ENCODE measurements at places on chromosomes 2 and 18.
A peak's percentile ranks its signal among the peaks of the same experiment; 100 is the strongest.

- peak; percentile 27 for DNase-seq
These were observed 5.5 kb downstream of the CEBPZOS start for GRCh38 chr2:37201766-37202165.

DNA sequence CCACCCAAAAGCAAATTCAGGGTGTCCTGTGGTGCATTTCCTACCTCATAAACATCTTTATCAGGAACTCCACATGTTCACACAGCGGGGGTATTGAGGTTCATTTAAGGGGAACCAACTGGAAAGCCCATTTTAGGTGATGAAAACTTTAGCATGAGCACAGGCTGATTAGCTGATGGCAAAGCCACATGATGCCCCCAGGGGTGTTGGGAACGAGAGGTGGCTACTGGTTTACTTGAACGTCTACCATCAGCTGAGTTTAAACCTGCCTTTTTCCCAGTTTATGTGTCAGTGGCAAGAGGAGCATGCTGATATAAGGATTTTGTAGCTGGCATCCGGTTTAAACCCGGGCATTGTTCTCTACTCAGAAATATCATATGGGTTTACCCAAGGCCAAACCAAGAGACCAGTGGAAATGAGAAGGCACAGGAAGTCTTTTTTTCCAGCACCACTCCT lies 54.5 kb upstream of the UPP2 start:
- no peak for DNase-seq

DNA sequence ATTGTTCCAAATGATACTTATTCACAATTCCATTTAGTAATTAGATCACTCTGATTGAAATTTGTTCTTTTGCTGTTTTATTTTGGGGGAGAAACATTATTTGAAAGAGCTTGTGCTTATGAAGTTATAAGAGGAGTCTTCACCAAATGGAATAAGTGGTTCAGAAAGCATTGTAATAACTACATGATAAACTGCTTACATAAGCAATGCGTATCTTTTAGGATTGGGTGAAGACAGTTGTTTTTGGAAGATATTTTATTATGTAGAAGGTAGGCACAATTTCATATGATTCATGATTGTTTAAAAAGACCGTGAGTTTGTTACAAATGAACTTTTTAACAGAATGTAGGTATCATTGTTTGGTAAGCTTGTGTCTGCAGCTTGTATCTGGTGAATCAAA lies 14.5 kb downstream of the ZNF638 start:
- no peak for DNase-seq

- no peak for DNase-seq
These were observed 90.6 kb upstream of the PELI1 start for GRCh38 chr2:64234785-64235184.

GRCh38 chr18:38923126-38923525 lies 1357.5 kb upstream of the CELF4 start:
- DNase-seq: no peak
